ENCODE measurements at places on chromosomes 16 and 17. TPM values are rescaled to one million over a fixed set of nuclear protein-coding genes. Genes with fewer than 3 reads are reported as not detected.

Gene APOH
- 139 TPM for total RNA-seq

GRCh38 chr16:26447570-26447969 lies 619.2 kb upstream of the C16orf82 start:
- H3K36me3 ChIP-seq, result no peaks in the 10 kb centered on the region
- no peak overlapping the region for H3K4me3 ChIP-seq
- no peak for DNase-seq
- no peak overlapping the region for H3K27ac ChIP-seq
- no peaks in the 10 kb centered on the region for H3K27me3 ChIP-seq

GRCh38 chr16:28264656-28265055 lies 27.7 kb upstream of the SBK1 start:
- H3K36me3 ChIP-seq, result no peaks in the 10 kb centered on the region
- H3K27me3 ChIP-seq, result no peaks in the 10 kb centered on the region
- peak; percentile 46 for DNase-seq
- H3K27ac ChIP-seq, result peak overlapping the region; percentile 4

GRCh38 chr17:17275971-17276370 lies 5.1 kb downstream of the COPS3 start:
- no peak overlapping the region for H3K4me3 ChIP-seq
- no peak for DNase-seq
- H3K27me3 ChIP-seq, result no peaks in the 10 kb centered on the region
- no peaks in the 10 kb centered on the region for H3K4me1 ChIP-seq
- peak overlapping the region; percentile 7 for H3K27ac ChIP-seq

GRCh38 chr16:65672960-65673359 lies 551.1 kb upstream of the CDH11 start:
- no peaks in the 10 kb centered on the region for H3K36me3 ChIP-seq
- no peaks in the 10 kb centered on the region for H3K27me3 ChIP-seq
- no peak overlapping the region for H3K4me3 ChIP-seq
- H3K27ac ChIP-seq, result no peak overlapping the region
- H3K4me1 ChIP-seq, result no peaks in the 10 kb centered on the region

DNA sequence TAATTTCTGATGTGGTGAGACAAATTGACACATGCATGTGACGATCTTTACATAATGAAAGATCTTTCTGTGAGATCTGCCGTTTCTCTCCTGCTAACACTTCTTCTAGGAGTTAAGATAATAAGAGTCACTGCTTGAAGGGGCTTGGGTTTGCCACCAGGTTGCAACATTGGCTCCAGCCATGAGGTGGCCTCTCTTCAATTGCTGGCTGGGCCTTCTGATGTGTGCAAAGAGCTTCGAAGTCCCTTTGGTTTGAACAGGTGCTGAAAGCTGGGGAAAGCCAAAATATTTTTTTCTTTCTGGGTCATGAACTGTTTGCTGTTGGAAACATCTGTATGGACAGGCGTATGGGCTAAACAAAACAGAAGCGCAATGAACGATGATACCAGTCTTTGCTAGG lies 204.1 kb upstream of the SALL1 start:
- H3K36me3 ChIP-seq, result no peaks in the 10 kb centered on the region
- no peak for DNase-seq
- no peaks in the 10 kb centered on the region for H3K27me3 ChIP-seq
- no peak overlapping the region for H3K27ac ChIP-seq
- H3K4me3 ChIP-seq, result no peak overlapping the region
- H3K4me1 ChIP-seq, result no peaks in the 10 kb centered on the region

GRCh38 chr17:48559122-48559839 lies 14.4 kb upstream of the HOXB2 start:
- no peak overlapping the region for H3K4me3 ChIP-seq
- H3K27ac ChIP-seq, result no peak overlapping the region
- no peak for DNase-seq

- DNase-seq, result no peak
- no peak overlapping the region for H3K4me3 ChIP-seq
- H3K36me3 ChIP-seq, result no peaks in the 10 kb centered on the region
- no peaks in the 10 kb centered on the region for H3K4me1 ChIP-seq
- H3K27ac ChIP-seq, result no peak overlapping the region
Observed at GRCh38 chr16:2398520-2398919, 30.7 kb upstream of the CCNF start.

- no peaks in the 10 kb centered on the region for H3K27me3 ChIP-seq
- no peak overlapping the region for H3K4me3 ChIP-seq
- peak overlapping the region; percentile 46 for H3K27ac ChIP-seq
- H3K4me1 ChIP-seq, result no peaks in the 10 kb centered on the region
- H3K36me3 ChIP-seq, result peaks cover 32% of the 10 kb centered on the region
- no peak for DNase-seq
Observed at GRCh38 chr16:85662482-85662812, 26.3 kb downstream of the GINS2 start.

GRCh38 chr16:68664297-68664696 lies 19.2 kb downstream of the CDH3 start:
- H3K36me3 ChIP-seq, result no peaks in the 10 kb centered on the region
- DNase-seq, result no peak
- no peaks in the 10 kb centered on the region for H3K4me1 ChIP-seq
- no peak overlapping the region for H3K27ac ChIP-seq

DNA sequence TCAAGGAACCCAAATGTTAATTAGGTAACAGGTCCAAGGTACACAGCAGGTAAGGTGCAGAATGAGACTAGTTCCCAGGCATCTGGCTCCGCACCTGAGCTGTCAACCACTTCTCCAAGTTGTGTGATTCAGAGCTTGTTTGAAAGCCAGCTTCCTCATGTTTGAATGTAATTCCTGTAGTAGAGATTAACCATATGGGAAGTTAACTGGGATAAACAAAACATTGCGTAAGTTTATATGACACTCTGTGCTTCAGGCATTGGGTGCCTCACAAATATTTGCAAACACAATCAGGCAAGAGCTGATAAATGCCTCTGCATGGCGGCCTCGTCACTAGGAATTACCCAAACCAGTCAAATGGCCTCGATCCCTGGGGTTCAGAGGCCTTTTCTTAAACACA lies 27.9 kb upstream of the CPHXL start:
- peak; percentile 63 for DNase-seq
- no peak overlapping the region for H3K4me3 ChIP-seq
- peaks cover 20% of the 10 kb centered on the region for H3K4me1 ChIP-seq
- no peaks in the 10 kb centered on the region for H3K27me3 ChIP-seq

DNA sequence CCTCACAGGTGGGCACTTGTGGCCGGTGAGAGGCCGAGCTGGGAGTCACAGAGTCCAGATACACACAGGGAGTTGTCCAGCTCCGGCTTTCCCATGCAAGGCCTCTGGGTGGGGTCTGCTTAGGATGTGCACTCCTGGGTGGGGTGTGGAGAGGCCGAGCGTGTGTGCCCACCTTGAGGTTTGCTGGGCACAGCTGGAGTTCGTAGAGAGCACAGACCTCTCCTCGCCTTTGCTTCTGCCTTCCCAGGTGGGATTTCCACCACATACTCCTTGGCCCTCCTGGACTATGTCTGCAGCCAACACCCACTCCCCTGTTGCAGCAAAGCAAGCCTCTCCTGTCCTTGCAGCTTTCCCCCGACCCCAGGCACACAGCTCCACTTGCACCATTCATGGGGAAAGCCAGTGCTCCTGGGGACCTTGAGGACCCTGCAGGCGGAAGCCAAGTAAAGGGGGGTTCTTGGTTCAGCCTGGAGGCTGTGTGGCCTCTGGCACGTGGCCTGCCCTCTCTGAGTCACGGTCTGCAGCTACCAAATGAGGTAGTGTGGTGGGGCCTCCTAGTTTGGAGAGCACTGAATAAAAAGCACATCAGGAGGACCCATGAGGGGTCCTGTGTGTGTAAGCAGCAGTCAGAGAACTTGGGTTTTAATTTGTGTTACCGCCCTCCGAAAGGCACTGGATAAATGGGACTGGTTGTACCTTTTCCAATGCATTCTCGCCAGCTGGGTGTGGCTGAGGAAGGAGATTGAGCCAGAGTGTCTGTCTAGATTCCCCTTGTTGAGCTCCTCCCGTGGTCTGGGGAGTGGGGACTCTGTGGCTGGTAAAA lies 31.5 kb downstream of the MPRIP start:
- H3K4me3 ChIP-seq, result no peak overlapping the region
- H3K27me3 ChIP-seq, result no peaks in the 10 kb centered on the region
- H3K4me1 ChIP-seq, result peaks cover 41% of the 10 kb centered on the region
- no peak for DNase-seq

DNA sequence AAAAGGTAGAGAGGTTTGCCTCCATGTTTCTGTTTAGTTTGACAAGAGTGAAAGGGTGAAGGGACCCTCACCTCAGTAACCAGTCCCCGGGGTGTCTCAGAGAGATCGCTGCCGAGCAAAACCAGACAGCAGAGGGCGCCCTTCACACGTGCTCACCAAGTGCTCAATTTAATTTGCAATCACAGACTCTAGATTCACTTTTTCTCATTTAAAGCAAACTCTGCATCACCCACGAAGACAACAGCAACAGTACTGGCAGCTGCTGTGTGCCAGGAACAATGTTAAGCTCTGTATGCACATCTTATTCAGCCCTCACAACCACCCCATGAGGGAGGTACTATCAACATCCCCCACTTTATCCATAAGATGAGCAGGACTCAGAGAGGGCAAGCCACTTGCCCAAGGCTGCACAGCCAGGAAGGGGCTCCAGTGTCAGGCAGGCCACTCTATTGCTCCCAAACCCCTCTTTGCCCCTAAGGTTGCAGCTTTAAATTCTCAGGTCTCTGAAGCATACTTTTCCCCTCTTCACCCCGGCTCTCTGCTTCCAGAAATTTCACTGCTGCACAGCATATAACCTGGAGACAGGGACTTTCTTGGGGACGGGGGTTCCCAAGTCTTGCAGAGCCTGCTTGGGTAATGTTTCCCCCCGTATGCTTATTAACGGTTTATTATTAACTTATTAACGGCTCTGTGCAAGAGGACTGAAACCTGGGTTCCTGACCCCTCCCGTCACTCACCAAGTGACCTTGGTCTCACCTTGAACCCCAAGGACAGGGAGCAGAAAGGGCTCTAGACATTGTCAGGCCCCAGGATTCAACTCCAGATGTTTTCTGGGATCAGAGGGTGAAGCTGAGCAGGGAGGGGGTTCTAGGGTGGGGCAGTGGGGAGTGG lies 70.9 kb downstream of the CNGB1 start:
- H3K27ac ChIP-seq, result no peak overlapping the region
- peak; percentile 84 for DNase-seq
- H3K36me3 ChIP-seq, result no peaks in the 10 kb centered on the region
- H3K27me3 ChIP-seq, result no peaks in the 10 kb centered on the region
- H3K4me1 ChIP-seq, result peaks cover 10% of the 10 kb centered on the region
- H3K4me3 ChIP-seq, result no peak overlapping the region

GRCh38 chr16:3150346-3151218 lies 15.8 kb downstream of the ZNF213 start:
- no peaks in the 10 kb centered on the region for H3K27me3 ChIP-seq
- peak overlapping the region; percentile 64 for H3K4me3 ChIP-seq
- no peaks in the 10 kb centered on the region for H3K36me3 ChIP-seq
- no peaks in the 10 kb centered on the region for H3K4me1 ChIP-seq
- H3K27ac ChIP-seq, result peak overlapping the region; percentile 93

DNA sequence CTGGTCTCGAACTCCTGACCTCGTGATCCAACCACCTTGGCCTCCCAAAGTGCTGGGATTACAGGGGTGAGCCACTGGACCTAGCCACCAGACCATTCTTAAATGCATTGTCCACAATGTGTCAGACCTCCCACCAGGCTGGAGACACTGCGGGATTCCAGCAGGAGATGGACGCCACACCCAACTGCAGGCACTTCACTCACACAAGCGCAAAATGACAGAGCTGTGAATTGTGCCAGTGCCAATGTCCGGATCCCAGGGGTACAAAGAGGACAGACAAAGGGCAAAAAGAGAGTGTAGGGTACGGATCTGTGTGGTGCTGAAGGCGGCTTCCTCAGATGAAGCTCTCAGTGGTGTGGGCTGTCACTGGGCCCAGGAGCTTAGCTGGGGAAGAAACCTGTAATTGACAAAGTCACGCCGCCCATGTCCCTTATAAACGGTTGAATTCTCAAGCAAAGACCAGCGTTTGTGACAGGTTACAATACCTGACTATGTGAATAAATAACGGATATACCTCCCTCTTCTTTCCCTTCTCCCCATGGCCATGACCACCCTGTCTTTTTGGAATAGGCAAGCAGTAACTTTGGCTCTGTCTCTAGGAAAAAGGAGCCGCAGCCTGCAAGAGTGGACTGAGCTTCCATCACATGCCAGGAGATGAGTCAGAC lies 40.0 kb downstream of the HS3ST3A1 start:
- no peaks in the 10 kb centered on the region for H3K36me3 ChIP-seq
- no peaks in the 10 kb centered on the region for H3K27me3 ChIP-seq
- H3K4me1 ChIP-seq, result no peaks in the 10 kb centered on the region

- no peak overlapping the region for H3K27ac ChIP-seq
- H3K27me3 ChIP-seq, result no peaks in the 10 kb centered on the region
- DNase-seq, result no peak
Observed at GRCh38 chr16:4373356-4373908, 1.8 kb downstream of the VASN start.

Data from Caco-2 (cell line).